Activated naive CD8-positive, alpha-beta T cell treated with anti-CD3 and anti-CD28 coated beads for 36 hours (primary cell): ENCODE measurements at places on chromosomes 6 and 20. TPM values are rescaled to one million over a fixed set of nuclear protein-coding genes. Genes with fewer than 3 reads are reported as not detected.

The TRIM38 gene
- total RNA-seq = 8.2 TPM

The RWDD2A gene
- total RNA-seq = 1.2 TPM

The CLVS2 gene
- total RNA-seq = not detected

The MCHR2 gene
- total RNA-seq = not detected

The SCUBE3 gene
- not detected for total RNA-seq
